ENCODE measurements at places on chromosomes 2 and 18. TPM values are rescaled to one million over a fixed set of nuclear protein-coding genes. Genes with fewer than 3 reads are reported as not detected.

The LDAH gene
- 27.4 TPM for total RNA-seq

The MYL12B gene
- total RNA-seq = 389 TPM

The CRYGD gene
- total RNA-seq = not detected

The SLC35G4 gene
- not detected for total RNA-seq

DNA sequence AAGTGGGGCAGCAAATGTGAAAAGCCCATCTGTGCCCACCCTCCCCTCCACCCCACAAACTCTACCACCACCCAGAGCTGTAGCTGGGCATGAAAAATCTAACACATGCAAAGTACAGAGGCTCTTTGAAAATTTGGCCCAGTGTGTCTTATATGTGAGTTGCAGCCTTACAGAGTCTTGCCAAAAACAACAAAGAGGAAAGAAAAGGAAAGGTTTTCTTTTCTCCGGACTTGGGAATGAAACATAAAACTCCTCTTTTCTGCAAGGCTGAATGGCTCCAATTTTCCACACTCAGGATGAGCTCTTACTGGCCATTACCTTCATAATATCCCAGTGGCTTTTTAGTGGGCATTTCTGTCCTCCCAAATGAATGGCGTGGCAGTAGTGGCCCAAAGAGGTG lies 27.9 kb upstream of the POU3F3 start:
- no peaks in the 10 kb centered on the region for H3K27me3 ChIP-seq
- H3K4me3 ChIP-seq = no peak overlapping the region
- DNase-seq = no peak
- no peak overlapping the region for H3K27ac ChIP-seq

- no peaks in the 10 kb centered on the region for H3K36me3 ChIP-seq
- no peaks in the 10 kb centered on the region for H3K27me3 ChIP-seq
- H3K4me1 ChIP-seq = no peaks in the 10 kb centered on the region
- no peak for DNase-seq
- no peak overlapping the region for H3K27ac ChIP-seq
Measured at GRCh38 chr2:231627384-231628120, 34.9 kb downstream of the TEX44 start.

GRCh38 chr2:161135951-161136593 lies 24.2 kb upstream of the TANK start:
- no peaks in the 10 kb centered on the region for H3K27me3 ChIP-seq
- DNase-seq = no peak
- H3K4me1 ChIP-seq = peaks cover 9% of the 10 kb centered on the region
- H3K4me3 ChIP-seq = no peak overlapping the region
- H3K27ac ChIP-seq = no peak overlapping the region

DNA sequence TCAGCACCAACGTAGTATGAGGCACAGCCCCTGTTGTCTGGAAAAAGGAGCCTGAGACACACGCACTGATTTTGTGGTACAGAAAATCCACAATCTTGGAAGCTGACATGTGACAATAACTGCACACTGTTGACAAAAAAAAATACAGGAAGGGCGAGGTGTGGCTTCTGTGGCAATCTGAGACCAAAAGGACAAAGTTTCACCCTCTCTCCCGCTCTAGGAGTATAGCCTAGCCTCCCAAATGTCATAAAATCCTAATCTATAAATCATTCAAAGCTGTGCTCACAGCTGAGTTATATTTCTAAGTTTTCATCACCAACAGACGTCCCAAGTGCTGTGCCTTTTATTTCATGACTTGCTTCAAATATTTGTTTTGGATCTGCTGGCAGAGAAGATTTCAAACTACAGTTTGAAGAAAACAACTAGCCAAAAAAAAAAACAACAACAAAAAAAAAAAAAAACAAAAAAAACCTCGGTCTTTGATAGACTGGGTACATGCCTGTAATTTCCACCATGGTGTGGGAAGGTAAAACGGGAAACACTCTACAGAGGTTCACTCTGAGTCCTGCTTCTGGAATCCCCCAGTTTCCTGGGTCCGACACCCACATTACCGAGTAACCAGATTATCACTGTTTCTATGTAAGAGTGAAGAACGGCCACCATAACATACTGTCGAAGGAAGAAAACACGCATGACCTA lies 61.0 kb downstream of the C2orf76 start:
- H3K4me1 ChIP-seq = peaks cover 38% of the 10 kb centered on the region
- H3K27me3 ChIP-seq = no peaks in the 10 kb centered on the region
- no peak for DNase-seq
- H3K4me3 ChIP-seq = no peak overlapping the region

GRCh38 chr18:78810706-78811105 lies 168.9 kb upstream of the SALL3 start:
- H3K4me1 ChIP-seq = no peaks in the 10 kb centered on the region
- no peaks in the 10 kb centered on the region for H3K36me3 ChIP-seq
- no peak overlapping the region for H3K27ac ChIP-seq
- DNase-seq = no peak
- peaks cover 28% of the 10 kb centered on the region for H3K27me3 ChIP-seq

GRCh38 chr2:99256677-99257076 lies 1.2 kb upstream of the LYG2 start:
- H3K4me3 ChIP-seq = no peak overlapping the region
- H3K27ac ChIP-seq = no peak overlapping the region
- DNase-seq = no peak
- no peaks in the 10 kb centered on the region for H3K27me3 ChIP-seq
- no peaks in the 10 kb centered on the region for H3K4me1 ChIP-seq
- H3K36me3 ChIP-seq = no peaks in the 10 kb centered on the region

- no peak overlapping the region for H3K27ac ChIP-seq
- H3K36me3 ChIP-seq = no peaks in the 10 kb centered on the region
- no peaks in the 10 kb centered on the region for H3K27me3 ChIP-seq
- no peak for DNase-seq
Measured at GRCh38 chr2:28450901-28451565, 44.8 kb upstream of the PLB1 start.

GRCh38 chr2:239855863-239856587 lies 169.1 kb downstream of the NDUFA10 start:
- no peaks in the 10 kb centered on the region for H3K36me3 ChIP-seq
- H3K4me1 ChIP-seq = no peaks in the 10 kb centered on the region
- H3K4me3 ChIP-seq = no peak overlapping the region
- no peak overlapping the region for H3K27ac ChIP-seq

GRCh38 chr18:69209761-69210160 lies 190.9 kb upstream of the DOK6 start:
- H3K27ac ChIP-seq = no peak overlapping the region
- DNase-seq = no peak
- H3K36me3 ChIP-seq = no peaks in the 10 kb centered on the region
- H3K27me3 ChIP-seq = no peaks in the 10 kb centered on the region
- no peak overlapping the region for H3K4me3 ChIP-seq
- peaks cover 13% of the 10 kb centered on the region for H3K4me1 ChIP-seq

- H3K36me3 ChIP-seq = no peaks in the 10 kb centered on the region
- no peak for DNase-seq
Measured at GRCh38 chr2:47520302-47520630, 117.3 kb downstream of the MSH2 start.

DNA sequence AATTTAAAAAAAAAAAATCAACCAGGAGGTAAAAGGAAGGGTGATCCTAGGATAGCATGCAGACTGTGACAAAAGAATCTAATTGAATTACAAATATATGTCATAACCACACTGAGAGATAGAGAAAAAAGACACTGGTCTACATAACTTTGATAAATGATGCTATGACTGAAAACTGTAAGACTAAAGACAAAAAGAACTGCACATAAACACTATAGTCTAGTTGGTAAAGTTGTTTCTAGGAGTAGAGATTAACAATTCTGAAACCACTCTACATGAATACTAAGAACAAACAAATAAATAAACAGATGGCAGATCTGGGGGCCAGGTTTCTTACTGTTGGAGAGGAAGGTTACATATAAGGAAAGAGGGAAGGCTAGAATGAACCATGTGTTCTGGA lies 14.6 kb upstream of the CHAC2 start:
- no peaks in the 10 kb centered on the region for H3K4me1 ChIP-seq
- H3K27ac ChIP-seq = no peak overlapping the region
- H3K36me3 ChIP-seq = no peaks in the 10 kb centered on the region
- H3K27me3 ChIP-seq = no peaks in the 10 kb centered on the region
- no peak overlapping the region for H3K4me3 ChIP-seq

Data from A673 (cell line).